Activated CD4-positive, alpha-beta T cell treated with anti-CD3 and anti-CD28 coated beads, Interleukin-2, amount 50 U/mL, for 4 hours (primary cell): ENCODE measurements at places on chromosomes 5 and 9.

DNA sequence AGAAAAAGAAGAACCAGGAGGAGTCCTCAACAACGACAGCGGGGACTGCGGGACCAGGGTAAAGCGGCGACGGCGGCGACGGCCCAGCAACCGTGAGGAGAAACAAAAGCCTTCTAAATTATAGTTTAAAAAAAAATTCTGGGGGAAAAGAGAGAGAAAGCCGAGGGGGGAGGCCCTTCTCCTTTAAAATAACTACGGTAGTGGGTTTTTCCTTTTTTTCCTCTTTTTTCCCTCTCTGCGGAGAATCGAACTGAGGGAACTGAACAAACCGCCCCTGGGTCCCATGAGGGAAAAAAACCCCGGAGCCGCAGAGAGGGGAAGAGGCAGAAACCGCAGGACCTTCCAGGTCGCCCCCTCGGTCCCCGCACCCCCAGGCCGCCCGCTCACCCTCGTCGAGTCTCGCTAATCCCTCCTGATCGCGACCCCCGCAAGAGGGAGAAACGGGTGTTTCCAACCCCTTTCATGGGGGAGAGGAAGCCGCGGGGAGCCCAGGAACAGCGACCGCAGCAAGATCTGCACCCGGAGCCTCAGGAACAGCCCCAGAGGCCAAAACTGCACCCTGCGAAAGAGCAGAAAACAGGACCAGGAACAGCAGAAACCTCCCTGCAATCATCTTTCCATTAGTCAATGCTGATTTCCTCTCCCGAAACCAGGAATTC lies 453 bp downstream of the CPEB4 start:
- DNase-seq, result no peak

GRCh38 chr5:62603934-62604333 lies 25.3 kb downstream of the LRRC70 start:
- no peak for DNase-seq

DNA sequence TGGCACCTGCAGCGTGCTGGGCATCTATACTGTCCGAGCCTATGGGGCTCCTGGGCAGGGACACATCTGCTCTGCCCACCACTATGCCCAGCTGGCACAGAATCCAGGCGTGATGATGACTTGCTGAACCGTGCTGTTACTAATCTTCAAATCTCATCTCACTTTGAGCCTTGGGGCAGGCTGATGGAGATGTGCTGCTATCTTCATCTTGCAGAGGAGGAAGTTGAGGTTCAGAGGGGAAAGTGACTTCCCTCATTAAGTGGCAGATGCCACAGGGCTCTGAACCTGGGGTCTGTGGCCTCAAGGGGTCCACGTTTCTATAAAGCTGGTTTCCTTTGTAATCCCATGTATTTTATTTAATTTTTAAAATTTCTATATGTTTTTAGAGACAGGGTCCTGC lies 4.7 kb downstream of the SLC2A6 start:
- no peak for DNase-seq

GRCh38 chr5:74993743-74994142 lies 58.6 kb downstream of the GCNT4 start:
- DNase-seq, result no peak

GRCh38 chr5:125814119-125814518 lies 609.1 kb upstream of the GRAMD2B start:
- no peak for DNase-seq

- no peak for DNase-seq
Measured at GRCh38 chr9:111176511-111176910, 138.2 kb upstream of the LPAR1 start.

- no peak for DNase-seq
Measured at GRCh38 chr5:159944056-159944600, 27.8 kb downstream of the ADRA1B start.

DNA sequence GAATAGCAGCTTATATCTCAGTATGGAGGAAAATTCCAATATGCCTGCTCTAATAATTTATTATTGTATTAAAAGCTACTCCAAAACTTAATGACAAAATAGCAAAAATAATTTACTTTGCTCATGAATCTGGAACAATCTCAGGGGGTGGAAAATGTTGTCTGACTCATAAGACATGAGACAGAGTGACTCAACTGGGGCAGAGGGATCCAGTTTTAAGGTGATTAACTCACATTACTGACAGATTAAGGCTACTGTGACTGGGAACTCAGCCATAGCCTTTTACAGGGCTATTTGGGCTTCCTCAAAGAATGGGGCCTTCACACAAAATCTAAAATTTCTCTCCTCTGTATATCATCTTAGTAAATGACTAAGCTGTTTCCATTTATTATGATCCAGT lies 1172.9 kb downstream of the CDH12 start:
- no peak for DNase-seq

DNA sequence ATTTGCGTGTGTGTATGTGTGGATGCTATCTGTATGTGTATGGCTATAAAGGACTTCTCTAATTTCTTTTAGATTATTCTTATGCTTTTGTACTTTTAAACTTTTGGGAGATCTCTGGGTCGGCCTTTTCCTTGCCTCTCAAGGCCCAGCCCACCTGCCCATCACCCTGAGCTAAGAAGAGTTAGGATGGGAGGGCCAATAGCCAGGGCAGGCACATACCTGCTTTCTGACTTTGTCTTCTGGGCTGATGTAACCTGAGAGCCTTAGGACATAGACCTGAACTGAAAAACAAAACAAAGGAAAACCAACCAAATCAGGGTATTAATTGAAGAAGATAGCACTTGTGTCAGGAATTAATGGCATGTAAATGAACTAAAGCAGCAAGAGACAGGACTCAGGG lies 100.2 kb downstream of the IRX1 start:
- no peak for DNase-seq

- no peak for DNase-seq
Measured at GRCh38 chr9:72292874-72293607, 72.0 kb downstream of the ZFAND5 start.

DNA sequence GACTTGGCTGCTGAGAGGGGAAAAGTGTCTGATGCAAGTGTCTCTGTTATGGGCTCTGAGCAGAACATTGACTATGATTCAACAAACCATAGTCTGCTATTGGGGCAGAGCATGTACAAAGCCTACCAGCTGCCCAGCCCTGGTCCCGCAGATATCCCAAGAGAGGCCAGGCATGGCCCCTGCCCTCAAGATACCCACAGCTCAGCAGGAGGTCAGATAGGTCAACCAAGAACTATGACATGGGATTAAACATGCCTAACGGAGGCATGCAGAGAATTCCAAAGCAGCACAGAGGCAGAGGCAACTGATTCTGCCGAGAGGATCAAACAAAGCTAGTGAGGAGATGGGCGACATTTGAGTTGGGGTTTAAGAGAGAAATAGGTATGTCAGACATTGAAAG lies 39.9 kb upstream of the CPLX2 start:
- DNase-seq, result no peak

DNA sequence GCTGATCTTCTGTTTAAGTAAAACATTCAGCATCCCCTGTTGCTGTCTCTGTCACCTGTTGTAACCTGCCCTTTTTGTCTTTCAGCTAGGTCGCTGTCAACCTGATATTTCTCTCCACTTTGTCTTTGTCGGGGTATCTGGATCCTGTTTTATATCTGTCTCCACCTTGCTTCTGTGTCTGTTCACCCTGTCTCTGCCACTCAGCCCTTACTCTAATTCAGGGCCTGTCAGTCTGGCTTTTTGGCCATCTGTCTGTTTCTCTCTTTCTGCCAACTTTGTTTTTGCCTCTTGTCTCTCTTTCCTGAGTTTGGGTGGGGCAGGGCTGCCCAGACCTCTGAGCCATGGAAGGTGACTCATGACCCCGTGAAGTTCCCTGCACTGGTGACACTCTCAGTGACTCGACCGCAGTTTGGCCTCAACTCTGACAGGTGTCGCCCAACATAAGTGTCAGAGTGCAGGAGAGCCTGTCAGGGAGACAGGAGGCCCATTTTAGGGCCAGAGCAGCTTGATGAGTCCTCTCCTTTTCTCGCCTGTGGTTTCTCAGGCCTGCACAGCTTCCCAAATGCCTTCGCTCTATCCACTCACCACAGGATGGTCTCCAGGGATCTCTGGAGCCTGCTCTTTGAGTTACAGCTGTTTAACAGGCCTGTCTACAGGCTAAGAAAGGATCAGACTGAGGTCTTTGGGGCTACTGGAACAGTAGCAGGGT lies 868 bp downstream of the ZBTB43 start:
- peak; percentile 72 for DNase-seq

- DNase-seq, result no peak
Measured at GRCh38 chr5:143037071-143037470, 266.9 kb downstream of the ARHGAP26 start.

DNA sequence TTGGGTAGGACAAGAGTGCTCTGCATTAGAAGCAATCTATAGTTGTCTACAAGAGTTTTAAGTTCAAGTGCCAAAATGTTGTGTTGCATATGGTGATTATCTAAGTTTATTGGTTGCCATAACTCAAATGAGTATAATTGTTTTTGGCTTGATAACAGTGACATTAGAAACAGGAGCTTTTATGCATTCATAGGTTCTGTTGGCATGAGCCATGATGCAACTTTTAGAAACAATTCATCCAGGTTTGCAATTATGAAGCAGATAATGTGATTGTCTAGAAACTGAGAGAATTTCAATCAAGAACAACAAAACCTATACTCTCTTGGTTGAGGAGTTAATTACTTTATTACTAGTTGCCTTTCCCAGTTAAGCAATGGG lies 137.0 kb downstream of the PBX3 start:
- no peak for DNase-seq

GRCh38 chr5:103369125-103370120 lies 110.9 kb downstream of the MACIR start:
- no peak for DNase-seq
